ENCODE measurements at places on chromosomes 16 and 17.

DNA sequence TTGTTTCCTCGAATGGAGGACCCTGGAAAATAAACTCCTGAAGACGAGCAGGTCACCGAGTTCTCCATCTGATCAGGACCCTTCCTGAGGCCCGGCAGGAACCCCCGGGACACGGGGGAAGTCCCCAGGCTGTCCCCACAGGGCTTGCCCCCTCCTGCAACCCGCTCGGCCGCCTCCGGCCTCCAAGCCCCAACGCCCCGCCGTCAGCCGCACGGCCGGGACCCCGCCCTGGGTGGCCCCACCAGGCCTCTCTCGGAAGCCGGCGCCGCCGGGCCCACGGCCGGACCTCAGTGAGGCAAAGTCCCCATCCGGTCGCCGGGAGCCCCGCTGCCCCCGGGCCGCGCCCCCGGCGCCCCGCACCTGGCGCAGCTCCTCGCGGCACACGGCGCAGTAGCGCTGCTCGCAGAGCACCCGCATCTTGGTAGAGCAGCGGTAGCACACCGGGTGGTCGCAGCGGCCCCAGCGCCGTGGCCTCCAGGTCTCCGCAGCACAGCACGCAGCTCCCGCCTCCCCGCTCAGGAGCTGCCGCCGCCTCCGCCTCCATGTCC, 383 bp downstream of the ZNF598 start:
- DNase-seq: no peak

DNA sequence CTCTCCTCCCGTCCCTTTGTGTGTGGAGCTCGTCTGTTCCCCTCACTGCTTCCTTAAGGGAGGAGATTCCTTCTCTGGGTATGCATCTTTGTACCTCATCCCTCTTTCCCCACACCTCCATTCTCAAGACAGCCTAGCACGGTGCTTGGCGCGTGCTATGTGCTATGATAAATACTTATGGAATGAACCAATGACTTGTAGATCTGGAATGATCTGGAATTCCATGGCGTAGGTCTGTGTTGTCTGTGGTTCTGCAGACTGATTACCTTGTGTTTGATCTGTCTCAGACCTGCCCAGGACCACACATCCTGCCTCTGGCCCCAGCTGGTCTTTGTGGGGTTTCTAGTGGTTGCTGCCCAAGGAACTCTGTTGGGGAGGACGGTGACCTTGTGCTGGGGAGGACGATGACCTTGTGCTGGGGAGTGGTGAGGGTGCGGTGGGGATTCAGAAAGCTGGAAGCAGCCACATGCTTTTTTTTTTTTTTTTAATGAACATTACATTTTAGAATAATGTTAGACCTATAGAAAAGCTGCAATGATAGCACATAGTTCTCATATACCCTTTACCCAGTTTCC, 33.5 kb upstream of the ETV4 start:
- DNase-seq: no peak

DNA sequence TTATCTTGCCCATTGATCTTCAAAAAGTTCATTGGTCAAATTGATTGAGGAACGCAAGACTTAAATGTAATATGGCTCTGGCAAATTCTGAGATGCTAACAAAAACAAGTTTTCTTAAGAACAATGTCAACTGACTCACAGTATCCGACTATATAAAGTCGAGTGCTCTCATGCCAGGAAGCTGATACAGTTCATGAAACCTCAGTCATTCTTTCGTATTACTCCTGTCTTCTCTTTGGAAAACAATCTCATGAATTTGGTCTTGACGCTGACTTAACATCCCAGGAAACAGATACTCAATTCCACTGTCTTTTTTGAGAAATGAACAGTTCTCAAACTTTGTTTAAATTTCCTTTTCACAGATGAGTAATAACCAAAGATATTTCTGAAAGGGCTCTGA, 704.9 kb downstream of the MAF start:
- no peak for DNase-seq

DNA sequence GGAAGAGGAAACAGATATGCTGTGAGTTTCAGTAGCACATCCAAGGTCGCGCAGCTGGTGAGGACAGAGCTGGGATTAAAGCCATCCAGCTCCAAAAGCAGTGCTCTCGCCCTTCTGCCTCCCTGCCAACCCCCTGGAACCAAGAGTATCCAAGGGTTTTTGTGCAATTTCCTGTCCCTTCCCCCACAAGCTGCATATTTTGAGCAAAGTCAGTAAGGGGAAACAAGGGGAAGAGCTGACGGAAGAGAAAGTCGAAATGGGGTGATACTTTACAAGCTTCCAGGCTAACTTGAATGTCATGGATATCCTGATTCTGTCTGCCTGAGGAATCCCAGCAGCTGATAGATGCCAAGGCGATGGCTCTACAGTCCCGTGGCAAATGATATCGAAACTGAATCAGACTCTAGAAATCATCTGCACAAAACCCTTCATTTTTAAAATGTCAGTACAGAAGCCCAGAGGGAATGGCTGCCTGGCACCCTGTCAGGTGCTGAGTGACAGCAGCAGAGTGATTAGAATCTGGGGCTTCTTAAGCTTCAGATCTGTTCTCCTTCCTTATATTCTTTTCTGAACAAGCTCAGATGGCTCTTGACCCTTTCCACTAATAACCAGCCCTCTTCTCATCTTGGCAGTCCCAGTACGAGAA, 42.9 kb upstream of the TEKT3 start:
- no peak for DNase-seq

DNA sequence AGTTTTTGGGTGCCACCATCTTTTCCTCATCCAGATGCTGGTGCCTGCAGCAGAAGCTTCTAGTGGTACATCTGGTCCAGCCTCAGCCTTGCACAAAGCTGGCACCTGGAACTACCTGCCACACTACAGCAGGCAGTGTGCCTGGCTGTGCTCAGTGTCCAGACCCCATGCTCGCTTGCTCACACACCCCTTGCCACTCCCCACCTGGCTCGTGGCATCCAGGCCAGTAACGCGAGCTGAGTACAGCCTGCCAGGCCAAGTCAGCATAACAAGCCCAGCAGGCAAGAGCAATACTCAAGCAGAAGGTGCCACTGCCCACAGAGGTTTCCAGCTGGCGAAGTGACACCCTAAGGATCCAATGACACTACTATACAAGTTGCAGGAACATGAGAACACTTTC, 29.7 kb upstream of the KIF2B start:
- no peak for DNase-seq

- DNase-seq: no peak
These were observed 47.9 kb downstream of the IQCK start for GRCh38 chr16:19765860-19766553.

DNA sequence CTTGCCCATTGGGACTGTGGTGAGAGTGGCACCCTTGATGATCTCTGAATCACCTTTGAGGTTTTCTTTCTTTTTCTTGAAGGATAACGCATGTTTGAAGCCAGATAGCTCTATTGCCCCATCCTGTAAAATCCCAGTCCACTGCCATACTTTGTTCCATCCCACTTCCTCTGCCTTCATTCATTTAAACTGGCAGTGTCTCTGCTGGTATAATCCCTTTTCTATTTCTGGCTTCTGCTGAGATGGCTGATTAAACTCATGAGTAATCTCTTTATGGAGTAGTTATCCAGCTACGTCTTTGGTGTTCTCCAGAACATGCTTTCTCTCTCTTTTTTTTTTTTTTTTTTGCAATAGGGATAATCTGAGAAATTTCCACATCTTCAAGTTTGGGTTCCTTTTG, 656.5 kb upstream of the SALL1 start:
- DNase-seq: no peak

DNA sequence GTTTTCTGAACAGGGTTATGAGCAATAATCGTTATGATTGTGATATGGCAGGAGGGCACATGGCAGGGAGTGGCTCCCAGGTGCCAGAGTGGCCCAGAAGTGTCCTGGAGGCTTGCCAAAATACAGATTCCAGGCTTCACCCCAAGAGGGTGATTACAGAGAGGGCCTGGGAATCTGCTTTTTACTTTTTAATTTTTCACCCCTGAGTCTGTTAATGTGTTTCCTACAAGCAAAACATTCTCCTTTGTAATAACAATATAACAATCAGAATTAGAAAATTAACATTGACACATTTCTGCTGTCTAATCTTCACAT, 212.4 kb downstream of the SNX29 start:
- no peak for DNase-seq

- no peak for DNase-seq
These were observed 379.2 kb upstream of the ERCC4 start for GRCh38 chr16:13540771-13541170.

GRCh38 chr17:8785547-8786413, 13.4 kb downstream of the MFSD6L start:
- DNase-seq: peak; percentile 72

GRCh38 chr16:76303637-76304314, 26.6 kb downstream of the CNTNAP4 start:
- DNase-seq: no peak

DNA sequence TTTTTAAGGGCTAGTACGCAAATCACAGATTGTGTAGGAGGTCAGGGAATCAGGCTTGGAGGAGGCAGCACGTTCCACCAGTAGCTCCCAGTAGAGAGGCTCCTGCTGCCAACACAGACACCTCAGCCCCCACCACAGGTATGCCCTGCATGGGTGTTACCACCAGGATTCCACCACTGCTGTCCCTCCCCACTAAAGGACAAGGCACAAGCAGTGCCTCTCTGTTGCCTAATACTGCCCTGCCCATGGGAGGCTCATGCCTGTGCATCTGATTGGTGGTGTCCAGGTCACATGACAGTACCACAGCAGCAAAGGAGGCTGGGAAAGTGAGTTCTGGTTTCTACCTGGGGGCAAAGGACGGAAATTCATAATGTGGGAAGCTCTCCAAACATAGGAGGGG, 33.6 kb upstream of the CACNG4 start:
- no peak for DNase-seq

- DNase-seq: no peak
These were observed 48.7 kb downstream of the TENT4B start for GRCh38 chr16:50201787-50202186.

GRCh38 chr17:4858882-4859260, 25.7 kb downstream of the MINK1 start:
- no peak for DNase-seq

- DNase-seq: no peak
These were observed 124.7 kb upstream of the TNRC6C start for GRCh38 chr17:77833769-77834168.

GRCh38 chr17:864315-864714, 82.2 kb downstream of the MRM3 start:
- DNase-seq: no peak

GRCh38 chr16:89358030-89359005, 132.0 kb downstream of the ANKRD11 start:
- DNase-seq: peak; percentile 58

DNA sequence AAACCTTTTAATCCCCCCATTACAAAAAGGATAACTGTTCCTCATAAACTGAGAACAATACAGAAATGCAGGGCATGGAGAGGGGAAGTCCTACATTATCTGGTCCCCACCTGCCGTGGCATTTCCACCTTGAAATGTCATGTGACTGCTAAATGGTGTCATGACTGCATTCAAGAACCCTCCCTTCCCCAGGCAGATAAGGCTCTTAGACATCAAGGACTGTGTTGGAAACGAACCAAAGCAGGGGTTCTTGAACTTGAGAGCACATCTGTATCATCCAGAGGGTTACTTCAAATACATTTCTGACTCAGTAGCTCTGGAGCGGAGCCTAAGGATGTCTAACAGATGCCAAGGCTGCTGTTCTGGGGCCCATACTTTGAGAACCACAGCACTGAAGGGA, 18.4 kb downstream of the CMTM3 start:
- DNase-seq: no peak

GRCh38 chr16:1965396-1966001, 873 bp upstream of the RPS2 start:
- DNase-seq: no peak

GRCh38 chr17:73376636-73377035, 64.8 kb upstream of the CDC42EP4 start:
- no peak for DNase-seq

- peak; percentile 68 for DNase-seq
These were observed 62.4 kb downstream of the BAIAP2 start for GRCh38 chr17:81097134-81097942.

DNA sequence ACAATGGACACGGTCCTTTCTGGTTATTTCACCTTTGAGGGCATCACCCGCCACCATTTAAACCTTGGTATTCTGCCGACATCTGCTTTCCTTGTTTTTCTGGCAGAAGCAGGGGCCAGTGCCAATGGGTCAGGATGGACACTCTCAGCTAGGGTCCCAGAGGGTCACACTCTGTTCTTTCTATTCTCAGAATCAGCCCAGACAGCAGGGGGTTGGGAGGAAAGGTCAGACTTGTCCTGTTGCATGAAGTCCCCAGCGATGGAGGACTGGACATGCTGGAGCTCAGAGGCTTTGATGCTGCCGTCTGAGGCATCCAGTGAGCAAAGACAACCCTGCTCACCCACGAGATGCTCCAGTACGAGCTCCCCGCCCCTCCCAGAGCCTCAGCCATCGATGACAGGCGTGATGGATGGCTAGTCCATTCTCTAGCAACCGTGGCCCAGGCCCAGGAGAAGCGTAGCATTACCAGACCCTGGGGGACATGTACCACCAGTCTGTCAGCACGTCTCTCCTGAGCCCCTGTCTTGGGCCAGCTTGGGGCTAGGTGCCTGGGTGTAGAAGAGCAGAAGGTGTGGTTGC, 62.0 kb downstream of the FOXL1 start:
- no peak for DNase-seq

GRCh38 chr16:86490859-86491639, 19.3 kb upstream of the FOXF1 start:
- no peak for DNase-seq

- DNase-seq: no peak
These were observed 3.6 kb downstream of the PMFBP1 start for GRCh38 chr16:72168365-72168764.

DNA sequence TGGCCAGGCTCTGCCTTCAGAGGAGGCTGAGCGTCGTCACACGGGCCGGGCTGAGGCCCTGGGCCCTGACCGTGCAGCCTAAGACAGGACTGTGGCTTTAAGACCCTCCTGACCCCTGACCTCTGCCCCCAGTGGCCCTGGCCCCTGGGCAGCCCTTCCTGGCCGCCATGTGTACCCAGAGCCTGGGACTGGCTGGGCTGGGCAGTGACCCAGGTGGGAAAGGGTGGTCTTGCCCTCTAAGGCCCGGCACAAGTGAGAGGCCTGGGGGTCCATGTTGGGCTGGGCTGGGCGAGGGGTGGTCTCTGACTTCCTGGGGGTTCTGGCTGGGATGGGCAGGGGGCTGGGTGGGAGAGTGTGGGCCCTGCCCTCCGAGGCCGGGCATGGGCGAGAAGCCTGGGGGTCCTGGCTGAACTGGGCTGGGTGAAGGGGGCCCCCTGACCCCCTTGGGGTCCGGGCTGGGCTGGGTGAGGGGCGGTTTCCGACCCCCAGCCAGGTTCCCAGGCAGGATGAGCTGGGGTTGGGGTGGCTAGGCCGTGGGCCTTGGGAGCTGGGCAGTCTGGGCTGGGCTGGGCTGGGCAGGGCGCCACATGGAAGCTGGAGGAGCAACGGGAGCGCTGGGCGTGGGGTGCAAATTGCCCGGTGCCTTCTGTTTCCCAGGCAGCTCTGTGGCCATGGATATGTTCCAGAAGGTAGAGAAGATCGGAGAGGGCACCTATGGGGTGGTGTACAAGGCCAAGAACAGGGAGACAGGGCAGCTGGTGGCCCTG, at the start of gene CDK3:
CDK3 (plus strand) TSS at position 101 of the 767 bp plus-strand sequence; CDS start at position 672, 571 bp downstream.
- no peak for DNase-seq

- no peak for DNase-seq
These were observed 14.7 kb upstream of the SLX4 start for GRCh38 chr16:3625911-3626732.

- DNase-seq: no peak
These were observed 16.0 kb downstream of the MMD start for GRCh38 chr17:55405600-55405999.
